ENCODE measurements at places on chromosomes 3 and 15. TPM values are rescaled to one million over a fixed set of nuclear protein-coding genes. Genes with fewer than 3 reads are reported as not detected.

GRCh38 chr3:89628856-89629670 lies 521.6 kb downstream of the EPHA3 start:
- DNase-seq = no peak

DNA sequence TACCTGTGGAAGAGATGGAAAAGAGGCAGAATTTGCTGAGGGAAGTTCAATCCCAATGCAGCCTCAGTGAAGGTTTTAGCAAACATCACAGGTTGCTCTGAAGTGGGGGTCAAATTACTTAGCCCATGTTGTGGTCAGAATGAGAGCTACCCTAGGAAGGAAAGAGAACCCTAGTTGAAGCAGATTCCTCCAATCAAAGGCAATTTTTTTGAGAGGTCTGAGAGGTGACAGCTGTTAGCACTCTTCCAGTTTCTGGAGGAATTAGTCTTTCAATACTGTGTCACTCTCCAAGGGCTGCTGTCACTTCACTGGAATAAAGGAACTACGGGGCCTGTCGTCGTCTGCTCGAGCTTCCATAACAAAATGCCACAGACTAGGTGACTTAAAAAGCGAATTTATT lies 584.2 kb upstream of the DPPA4 start:
- DNase-seq = no peak

DNA sequence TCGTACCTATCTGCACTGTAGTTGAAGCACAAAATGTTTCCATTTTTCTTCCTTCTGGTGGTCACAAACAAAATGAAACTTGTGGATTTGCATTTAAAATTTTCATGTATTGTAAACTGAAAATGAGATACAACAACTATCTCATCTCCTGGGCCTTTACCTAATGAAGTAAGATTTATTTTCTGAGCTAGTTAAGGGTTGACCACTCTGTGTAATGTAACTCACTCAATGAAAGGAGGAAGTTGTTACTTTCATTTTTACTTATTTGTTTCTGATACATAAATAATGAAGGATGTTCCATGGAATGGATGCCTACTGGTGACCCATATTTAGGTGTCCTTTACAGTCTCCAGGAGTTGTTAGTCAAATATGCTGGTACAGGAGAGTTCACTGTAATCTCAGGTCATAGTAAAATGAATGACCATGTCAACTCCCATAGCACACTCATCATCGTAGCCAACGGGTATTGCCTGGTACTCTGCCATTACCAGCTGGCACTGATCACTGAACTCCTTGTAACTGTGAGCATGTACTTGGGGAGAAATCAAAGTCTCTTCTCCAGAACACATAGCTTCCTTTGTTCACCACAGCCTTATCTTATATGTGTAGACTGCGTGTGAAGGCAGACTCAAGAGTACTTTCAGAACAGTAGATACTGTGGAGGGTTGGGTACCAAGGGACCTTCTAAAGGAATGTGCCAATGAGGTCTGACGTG lies 474.2 kb upstream of the ROBO2 start:
- DNase-seq = no peak

- no peak for DNase-seq
These were observed 366.1 kb upstream of the ZNF385D start for GRCh38 chr3:22117091-22117490.

SLCO2A1 gene
- 0.75 TPM for total RNA-seq

DNA sequence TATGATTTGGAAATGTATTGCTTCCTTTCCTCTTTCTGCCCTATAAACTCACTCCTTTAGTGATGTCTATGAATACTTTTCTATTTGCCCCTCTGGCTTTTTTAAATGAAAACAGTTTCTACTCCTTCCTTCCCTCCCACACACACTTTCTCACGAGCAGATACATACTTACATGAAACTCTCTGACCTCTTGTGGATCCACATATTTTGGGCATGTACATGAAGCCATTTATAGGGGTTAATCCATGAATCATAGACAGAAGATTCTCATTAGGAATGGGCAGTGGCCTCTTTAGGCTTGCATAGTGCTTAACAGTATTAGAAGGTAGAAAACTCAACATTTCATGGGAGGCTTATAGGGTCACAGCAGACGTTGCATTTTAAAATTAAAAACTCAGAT lies 24.8 kb downstream of the ANAPC13 start:
- no peak for DNase-seq

CSPG5 gene
- total RNA-seq = 0.65 TPM

DNA sequence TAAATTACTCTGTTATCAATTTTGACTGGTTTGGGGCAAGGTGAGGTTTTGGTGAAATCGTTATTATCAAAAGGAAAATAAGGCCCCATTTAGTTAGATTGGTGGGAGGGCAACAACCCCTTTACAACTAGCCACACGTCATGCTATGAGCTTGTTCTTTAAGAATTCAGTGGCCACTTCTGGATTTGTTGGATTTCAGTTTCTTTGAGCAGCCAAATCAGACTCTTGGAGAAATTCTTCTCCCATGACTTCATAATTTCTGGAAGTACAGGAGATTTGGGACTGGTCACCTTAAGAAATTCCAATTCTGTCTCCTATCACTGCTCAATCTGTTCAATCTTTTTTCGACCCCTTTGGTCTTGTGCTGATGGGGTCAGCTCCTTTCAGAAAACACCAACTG lies 14.8 kb upstream of the WNT5A start:
- no peak for DNase-seq

DNA sequence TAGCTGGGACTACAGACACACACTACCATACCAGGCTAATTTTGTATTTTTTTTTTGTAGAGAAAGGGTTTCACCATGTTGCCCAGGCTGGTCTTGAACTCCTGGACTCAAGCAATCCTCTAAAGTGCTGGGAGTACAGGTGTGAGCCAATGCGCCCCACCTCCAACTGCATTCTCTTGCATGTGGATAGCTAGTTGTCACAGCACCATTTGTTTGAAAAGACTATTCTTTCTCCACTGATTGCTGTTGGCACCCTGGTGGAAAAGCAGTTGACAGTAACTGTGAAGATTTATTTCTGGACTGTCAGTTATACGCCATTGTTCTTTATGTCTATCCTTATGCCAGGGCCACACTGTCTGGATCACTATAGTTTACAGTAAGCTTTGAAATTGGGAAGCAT lies 303.9 kb downstream of the ADAMTS17 start:
- DNase-seq = no peak

DNA sequence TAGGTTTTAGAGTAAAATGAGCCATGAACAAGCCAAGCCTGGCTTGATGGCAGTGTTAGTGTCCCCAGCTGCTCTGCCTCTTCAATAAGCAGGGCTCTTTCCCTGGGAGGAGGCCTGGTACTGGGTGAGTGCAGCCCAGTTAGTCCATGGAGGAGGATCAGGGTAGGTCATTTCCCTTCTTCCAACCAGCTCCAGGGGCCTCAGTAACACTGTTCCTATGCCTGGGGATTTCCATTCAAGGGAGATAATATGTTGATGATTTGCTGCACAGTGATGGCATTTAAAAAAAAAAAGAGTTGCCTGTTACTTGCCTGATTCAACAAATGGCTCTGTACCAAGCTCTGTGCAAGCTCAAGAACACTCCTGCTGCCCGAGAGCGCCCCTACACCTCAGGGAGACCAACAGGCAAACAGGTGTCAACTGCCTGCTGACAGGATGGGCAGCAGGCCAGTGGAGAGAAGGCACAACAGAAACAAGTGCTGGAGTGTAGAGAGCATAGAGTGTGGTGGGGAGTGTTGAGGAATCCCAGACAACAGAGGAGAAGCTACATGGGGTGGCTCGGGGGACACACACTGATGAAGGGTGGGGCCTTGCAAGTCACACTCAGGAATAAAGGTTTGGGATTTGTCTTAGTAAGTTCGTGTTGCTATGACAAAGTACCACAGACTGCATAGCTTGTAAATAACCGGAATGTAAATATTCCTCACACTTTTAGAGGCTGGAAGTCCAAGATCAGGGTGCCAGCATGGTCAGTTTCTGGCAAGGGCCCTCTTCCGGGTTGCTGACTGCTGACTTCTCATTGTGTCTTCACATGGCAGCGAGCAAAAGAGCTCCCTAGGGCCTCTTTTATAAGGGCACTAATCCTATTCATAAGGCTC lies 78.6 kb upstream of the PXYLP1 start:
- DNase-seq = no peak

- no peak for DNase-seq
These were observed 2.5 kb downstream of the NT5DC2 start for GRCh38 chr3:52530918-52531826.

C2CD4A gene
- 0.35 TPM for total RNA-seq

GRCh38 chr15:31399544-31400171 lies 73.0 kb downstream of the KLF13 start:
- DNase-seq = no peak

- DNase-seq = no peak
These were observed 1445.1 kb upstream of the CADM2 start for GRCh38 chr3:83513677-83514076.

GRCh38 chr15:92273723-92274122 lies 120.0 kb upstream of the ST8SIA2 start:
- no peak for DNase-seq

DNA sequence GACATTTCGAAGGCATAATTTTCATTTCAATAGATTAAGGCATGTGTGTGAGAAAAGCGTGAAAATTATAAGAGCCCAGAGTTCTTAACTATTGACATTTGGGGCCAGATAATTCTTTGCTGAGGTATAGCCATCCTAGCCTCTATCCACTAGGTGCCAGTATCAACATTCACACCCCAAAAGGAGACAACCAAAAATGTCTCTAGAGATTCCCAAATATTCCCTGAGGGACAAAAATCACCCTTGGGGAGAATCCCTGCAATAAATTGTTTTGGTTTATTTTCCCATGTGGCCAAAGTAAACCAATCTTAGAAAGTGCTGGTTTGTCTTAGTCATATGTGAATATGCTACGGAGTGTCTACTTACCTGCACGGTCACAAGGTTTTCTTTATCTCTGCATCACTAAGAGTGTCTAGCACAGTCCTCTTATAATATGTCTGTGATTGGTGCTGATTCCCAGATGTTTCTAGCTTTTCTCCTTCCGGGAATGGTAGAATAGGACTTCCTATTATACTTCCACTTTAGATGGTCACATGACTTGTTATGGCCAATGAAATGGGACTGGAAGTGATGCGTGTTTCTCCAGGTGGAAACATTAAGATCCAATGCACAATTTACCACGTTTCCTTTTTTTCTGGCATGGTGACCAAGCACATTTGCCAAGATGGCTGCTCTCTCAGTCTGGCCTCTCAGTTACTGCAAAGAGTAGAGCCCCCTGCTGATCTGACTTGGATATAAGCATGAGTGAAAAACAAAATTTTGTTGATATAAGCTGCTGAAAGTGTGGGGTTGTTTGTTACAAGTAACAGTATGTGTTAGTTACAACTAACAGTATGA lies 8.0 kb upstream of the KBTBD8 start:
- no peak for DNase-seq

ADAMTS7 gene
- 10.5 TPM for total RNA-seq

TCAIM gene
- 25.0 TPM for total RNA-seq

DNA sequence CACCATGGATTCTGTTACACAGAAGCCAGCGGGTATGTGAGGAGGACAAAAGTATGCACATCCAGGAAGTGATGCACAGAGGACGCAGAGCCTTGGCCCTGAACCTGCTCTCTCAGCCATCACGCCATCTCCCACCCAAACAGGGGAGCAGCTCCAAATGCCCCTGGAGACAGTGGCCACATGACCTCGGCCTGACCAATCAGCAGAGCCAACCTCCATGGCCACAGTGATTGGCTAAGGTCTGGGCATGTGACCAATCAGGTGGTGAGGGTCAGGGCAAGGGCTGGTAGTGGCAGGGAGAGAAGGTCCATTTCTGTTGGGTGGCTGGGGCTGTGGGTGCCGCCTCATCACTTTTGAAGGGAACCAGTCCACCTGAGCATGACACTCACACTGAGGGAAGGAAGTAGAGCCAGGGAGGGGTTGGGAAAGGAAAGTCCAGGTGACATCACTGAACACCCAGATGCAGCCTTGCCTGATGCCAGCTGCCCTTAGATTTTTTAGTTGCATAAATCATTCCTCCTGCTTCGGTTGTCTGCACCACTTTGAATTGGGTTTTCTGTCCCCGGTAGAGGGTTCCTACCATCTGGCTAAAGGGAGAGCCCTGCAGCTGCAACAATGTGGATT lies 70.3 kb upstream of the IQSEC1 start:
- no peak for DNase-seq

EBLN2 gene
- total RNA-seq = 1.7 TPM

MKRN3 gene
- total RNA-seq = not detected

- no peak for DNase-seq
These were observed 37.8 kb upstream of the GOLGA6B start for GRCh38 chr15:72616491-72617210.

SLC9C1 gene
- total RNA-seq = not detected

GRCh38 chr3:194767446-194768207 lies 81.9 kb downstream of the FAM43A start:
- DNase-seq = no peak

DNA sequence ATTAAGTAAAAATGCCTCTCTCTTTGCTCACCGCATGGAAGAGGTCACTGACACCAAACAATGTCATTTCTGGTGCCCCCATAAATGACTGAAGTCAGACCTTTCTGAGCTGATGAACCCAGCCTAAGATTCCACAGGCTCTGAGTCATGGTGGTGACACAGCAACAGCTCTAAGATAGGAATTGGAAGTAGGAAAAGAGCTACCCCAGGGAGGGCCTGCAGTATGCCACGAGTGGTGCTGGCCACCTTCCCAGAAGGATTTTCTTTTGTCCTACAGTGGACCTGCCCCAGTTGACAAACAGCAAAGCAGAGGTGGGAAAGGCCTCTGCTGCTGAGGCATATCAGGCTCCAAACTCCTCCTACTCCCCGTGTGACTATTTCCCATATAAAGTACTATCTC lies 208.1 kb downstream of the MINAR1 start:
- peak; percentile 83 for DNase-seq

TMCO5A gene
- not detected for total RNA-seq

DNA sequence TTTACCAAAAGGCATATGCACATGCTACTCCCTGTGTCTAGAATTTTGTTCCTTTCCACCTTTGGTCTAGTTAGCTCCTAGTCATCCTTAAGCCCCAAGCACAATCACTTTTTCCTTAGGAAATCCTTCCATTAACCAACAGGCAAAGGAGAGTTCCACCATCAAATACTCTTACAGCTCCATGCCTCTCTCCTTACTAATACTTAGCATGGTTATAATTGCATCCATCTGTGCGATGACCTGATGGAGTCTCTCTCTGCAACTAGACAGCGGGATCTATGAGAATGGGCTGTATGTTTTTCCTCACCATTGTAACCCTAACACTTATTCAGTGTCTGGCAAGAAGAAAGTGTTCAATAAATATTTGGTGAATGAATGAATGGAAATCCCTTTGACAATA lies 69.3 kb upstream of the SMAD3 start:
- no peak for DNase-seq

GRCh38 chr3:139732729-139733128 lies 55.0 kb upstream of the NMNAT3 start:
- DNase-seq = no peak

GRCh38 chr15:29821416-29822099 lies 710 bp downstream of the TJP1 start:
- peak; percentile 55 for DNase-seq

DNA sequence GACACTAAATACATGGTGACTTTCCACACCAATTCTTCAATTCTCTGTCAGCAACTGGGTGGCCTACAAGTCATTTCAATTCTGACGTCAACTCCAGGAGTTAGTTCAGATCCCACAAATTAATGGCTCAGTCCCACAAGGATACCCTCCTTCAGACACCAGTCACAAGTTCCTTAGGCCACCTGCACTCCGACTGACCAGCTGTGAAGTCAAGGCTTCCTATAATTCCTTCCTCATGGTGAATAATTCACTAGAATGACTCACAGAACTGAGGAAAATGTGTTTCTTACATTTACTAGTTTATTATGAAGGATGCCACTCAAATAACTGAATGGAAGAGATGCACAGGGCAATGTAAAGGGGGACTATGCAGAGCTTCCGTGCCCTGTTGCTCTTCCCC lies 6.3 kb upstream of the PIAS1 start:
- peak; percentile 35 for DNase-seq

GRCh38 chr3:34725774-34726173 lies 913.6 kb upstream of the ARPP21 start:
- DNase-seq = no peak

Data from epithelial cell of proximal tubule (primary cell).